Activated T-cell treated with anti-CD3 and anti-CD28 coated beads for 24 hours (primary cell): ENCODE measurements at places on chromosomes 1 and 21.

- DNase-seq, result no peak
Observed at GRCh38 chr1:240239309-240239708, 147.6 kb downstream of the FMN2 start.

- no peak for DNase-seq
Observed at GRCh38 chr1:151246786-151247185, 7.7 kb upstream of the PSMD4 start.

DNA sequence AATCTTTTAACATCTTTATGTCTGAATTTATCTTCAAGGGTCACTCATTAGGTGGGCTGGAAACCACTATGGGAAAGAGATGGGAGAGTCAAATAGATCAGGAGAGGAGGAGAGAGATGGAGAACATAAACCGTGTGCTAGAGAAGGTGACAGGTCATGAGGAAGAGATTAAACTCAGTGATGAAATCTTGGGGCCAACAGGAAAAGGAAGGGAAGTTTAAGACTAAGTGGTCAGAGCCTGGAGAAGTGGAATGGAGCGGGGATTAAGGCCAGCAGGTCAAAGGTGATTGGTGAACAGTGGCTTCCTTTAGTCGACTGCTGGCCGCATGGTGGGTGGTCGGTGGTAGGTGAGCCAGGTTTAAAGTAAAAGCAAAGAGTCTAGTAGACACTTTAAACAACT, 169.3 kb upstream of the IVNS1ABP start:
- no peak for DNase-seq

DNA sequence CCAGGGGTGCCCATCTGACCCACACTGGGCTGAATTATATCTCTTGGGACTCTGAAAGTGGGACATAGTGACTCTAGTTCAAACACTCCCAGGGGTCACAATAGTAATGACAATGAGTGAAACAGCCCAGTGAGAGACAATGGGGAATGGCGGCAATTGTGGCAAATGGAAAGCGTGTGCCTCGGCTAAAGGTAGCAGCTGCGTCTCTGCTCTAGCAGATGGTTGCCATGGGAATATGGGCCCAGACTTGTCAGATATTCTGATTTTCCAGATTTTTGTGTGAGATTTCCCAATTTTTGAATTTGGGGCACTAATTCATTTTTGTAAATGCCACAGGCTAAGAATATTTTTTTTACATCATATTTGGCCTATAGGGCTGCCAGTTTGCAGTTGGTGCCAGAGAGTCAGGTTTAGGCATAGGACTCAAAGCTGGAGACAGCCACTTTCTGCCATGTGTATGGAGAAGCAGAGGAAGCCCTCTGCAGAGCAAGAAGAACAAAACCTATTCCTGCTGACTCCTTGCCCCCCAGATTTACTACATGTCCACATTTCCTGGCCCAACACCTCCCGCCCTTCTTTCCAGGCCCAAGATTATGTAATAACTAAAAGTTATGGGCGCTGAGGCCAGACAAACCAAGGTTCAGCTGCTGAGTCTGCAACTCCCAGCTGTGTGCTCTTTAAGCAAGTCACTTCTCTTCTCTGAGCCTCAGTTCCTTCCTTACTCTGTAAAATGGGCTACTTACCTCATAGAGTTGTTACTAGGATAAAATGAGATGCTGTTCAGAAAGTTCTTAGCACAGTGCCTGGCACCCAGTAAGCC, 21.6 kb upstream of the PTP4A2 start:
- no peak for DNase-seq

DNA sequence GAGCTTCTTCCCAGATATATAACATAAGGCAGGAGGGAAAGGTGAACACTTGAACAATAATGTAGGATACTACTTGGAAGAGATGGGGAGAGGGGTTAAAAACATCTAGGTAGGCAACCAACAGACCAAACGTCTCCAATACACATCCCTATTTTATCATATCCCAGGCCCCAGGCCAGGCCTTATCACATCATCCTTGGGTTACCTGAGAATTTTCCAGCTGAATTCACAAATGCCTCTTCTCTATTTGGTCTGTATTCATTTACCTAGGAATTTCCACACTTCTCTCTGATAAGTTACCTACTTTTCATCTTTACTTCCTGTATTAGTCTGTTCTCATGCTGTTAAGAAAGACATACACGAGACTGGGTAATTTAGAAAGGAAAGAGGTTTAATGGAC, 141.9 kb upstream of the C1orf21 start:
- no peak for DNase-seq

GRCh38 chr1:84402060-84402459, 3.8 kb downstream of the DNASE2B start:
- no peak for DNase-seq

DNA sequence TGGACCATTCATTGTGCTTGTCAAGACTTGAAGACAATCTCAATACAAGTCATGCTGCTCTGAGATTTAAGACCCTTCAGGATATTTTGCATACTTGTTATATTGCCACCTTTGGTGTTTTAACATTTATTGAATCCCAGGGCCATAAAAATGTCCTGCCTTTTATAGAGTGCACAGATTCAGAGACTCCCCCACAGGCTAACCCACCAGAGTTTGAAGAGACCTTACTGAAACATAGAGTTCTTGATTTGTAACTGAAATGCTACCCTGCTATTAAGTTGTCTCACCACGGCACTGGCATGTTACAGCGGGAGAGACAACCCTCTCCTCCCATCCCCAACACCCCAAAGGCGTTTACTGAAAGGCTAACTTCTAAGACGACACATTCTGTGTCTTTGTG, 313.9 kb upstream of the USP24 start:
- no peak for DNase-seq

GRCh38 chr1:58251430-58252073, 295.0 kb downstream of the OMA1 start:
- no peak for DNase-seq

GRCh38 chr21:44301141-44301540, 1.3 kb downstream of the PFKL start:
- no peak for DNase-seq

DNA sequence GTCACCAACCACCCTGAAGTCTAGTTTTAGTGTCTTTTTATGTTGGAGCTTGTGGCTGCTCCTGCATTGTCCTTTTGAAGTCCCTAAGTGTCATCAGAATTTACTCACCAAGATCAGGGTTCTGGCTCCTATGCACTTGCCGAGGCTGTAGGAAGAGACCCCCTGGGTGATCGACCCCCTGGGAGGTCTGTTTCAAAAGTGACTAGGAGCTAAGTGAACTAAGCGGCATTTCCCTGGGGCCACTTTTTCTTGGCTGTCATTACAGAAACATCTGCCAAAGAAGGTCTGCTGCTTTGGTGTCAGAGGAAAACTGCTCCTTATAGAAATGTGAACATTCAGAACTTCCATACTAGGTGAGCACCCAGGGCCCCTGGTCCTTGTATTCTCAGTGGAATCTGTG, 39.4 kb downstream of the ACTN2 start:
- DNase-seq, result no peak

GRCh38 chr1:228650141-228650540, 85.1 kb upstream of the RHOU start:
- no peak for DNase-seq

GRCh38 chr1:44860891-44861425, 17.9 kb upstream of the PTCH2 start:
- no peak for DNase-seq

GRCh38 chr1:201999625-202000238, 10.7 kb upstream of the ELF3 start:
- no peak for DNase-seq

- DNase-seq, result no peak
Observed at GRCh38 chr1:176529395-176530090, 66.6 kb downstream of the PAPPA2 start.

DNA sequence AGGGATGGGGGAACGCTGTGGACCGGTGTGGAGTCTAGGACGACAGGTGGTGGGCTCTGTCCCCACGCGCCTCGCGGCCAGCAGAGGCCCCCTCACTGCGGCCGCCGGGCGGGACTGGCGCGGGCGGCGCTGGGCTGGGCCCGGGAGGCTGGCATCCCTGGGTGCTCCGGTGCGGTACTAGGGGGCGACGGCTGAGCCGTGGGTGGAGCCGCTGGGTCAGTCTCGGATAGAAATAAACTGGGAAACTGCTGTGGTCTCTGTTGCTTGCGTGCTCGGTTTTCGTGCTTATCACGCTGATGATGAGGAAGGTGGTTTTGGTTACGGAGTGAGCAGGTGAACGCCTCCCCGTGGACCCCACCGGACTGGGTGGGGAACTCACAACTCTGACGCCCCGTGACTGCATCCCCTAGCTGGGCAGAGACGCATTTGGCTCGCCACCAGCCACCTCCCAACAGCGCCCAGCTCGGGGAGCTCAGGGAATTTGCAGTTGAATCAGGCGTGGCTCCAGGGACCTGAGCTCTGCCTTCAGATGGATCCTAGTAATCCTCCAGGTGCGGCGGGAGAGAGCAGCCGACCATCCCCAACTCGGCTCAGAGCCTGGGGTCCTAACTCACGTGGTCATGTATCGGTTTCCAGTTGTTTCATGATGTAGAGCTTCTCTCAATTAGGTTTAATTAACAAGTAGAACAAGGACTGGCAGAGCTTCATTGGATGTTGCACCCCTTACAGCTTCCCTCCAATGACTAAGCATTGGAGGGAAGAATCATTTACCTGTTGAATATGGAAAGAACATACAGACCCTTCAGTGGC, 32.1 kb downstream of the HSD17B7 start:
- no peak for DNase-seq

- no peak for DNase-seq
Observed at GRCh38 chr1:160030657-160031364, 979 bp downstream of the PIGM start.

DNA sequence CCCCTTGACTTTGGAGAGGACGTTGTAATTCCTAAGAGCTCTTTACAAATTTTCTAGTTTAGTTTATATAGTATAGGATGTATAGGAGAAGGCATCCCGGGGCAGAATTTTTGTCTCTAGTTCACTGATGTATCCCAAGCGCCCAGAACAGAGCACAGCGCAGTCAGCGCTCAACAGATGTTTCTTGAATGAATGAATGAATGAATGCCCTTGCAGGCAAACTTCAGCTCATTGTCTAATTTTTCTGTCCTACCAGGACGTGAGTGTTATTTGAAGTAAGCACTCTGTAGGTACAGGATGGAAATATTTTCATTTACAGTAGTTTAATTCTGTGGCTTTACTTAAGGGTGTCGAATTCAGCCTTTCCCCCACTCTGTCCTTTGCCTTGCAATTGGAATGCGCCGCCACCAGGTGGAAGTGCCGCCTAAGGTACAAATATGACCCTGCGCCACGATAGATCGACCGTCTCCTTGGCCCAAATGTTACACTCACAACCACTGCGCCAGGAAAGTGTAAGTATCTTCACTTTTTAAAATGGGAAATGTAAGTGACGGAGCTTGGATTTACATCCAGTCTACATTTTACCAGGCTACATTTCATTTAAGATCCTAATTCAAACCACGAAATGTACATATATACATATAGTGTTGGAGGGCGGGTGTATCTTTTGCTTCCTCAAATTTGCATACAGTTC, 910 bp upstream of the MRPL39 start:
- peak; percentile 71 for DNase-seq

- no peak for DNase-seq
Observed at GRCh38 chr1:156951371-156951770, 30.9 kb downstream of the LRRC71 start.

DNA sequence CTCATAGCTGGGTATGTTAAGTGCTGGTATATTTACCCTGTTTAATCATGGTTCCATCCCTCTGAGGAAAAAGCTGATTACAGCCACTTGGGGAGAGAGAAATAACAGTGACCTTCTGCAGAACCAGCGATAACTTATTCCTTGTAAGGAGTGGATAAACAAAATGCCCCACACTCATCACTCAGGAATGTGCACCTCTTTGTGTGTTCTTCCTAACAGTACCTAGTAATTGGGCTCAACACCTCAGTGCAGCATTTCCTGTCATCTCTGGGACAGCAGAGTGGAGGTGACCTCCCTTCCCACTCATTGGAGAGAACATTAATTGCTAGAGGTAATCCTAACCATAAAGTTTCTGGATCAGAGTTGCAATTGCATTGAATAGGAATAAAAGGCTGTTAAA, 112.5 kb upstream of the F3 start:
- no peak for DNase-seq

GRCh38 chr1:224894915-224895314, 34.6 kb upstream of the DNAH14 start:
- DNase-seq, result no peak

DNA sequence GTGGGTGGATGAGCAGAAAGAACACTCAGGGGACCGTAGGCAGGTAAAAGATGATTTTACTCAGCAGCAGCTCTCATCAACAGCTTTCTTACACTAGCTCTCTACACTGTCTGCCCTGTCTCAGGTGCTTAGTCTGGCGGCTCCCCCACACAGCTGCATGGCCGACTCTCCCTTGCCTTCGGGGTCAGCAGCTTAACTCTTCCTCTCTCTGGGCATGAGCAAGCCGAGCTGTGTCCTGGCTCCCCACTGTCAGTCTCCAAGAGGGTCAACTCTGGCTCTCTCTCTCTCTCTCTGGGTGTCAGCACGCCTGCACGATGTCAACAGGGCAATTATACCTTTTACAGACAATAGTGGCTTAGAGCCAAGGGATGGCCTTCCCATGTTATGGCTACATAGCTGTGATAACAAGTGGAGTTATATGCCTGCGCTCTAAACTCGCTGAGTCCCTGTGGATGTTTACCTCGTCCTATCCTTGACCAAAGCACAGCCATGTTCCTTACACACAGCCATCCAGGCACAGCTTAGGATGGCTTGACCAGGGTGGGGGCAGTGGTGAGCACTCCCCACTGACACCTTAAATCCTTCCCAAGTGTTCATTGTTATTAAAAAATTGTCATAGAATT, 3.1 kb upstream of the BCL10 start:
- no peak for DNase-seq

DNA sequence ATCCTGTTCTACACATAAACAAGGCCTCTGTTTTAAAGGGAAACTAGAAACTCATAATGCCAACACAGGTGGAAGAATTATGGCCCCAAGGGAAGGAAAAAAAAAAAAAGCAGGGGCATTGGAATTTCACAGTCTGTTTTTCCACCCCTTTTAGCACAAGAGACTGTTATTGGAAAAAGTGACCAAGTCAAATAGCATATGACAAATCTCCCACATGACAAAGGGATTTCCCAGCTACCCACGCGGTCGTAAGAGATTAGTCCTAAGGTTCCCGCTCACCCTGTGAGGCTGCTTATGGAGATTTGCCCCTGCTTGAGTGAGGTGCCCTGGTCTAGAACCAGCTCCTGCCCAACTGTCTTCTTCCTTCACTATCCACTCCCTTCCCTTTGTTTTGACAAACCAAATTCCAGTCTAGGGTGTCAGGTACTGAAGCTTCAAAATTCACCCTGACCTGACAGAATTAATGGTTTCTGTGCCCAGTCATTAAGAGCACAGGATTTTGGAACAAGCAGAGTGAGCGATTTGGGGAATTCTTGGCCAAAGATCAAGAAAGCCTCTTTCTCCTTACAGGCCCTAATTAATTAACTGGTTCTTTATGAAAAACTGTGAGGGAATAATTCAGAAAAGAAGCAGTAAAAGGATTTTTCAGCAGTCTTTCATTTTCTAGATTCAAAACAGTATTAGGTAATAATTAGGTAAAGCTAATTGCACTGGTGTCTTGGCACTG, 107.3 kb downstream of the NMNAT2 start:
- peak; percentile 7 for DNase-seq

DNA sequence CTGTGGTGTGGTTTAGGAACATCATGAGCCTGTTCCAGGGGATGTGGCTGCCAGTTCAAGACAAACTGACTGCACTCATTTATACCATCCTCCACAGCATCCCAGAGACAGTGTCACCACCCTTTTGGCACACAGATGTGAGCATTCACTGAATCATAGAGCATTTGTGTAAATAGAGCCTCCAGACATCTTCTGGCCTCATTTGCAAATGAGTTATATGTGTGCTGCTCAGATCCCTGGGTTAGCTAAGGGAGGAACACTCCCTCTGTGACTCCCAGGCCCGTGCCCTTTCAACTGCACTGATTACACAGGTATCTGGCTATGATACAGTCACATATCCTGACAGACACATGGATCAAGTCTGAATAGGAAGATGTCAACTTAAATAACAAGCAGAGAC, 351.5 kb upstream of the PLD5 start:
- DNase-seq, result no peak
